ENCODE measurements at places on chromosomes 4 and X.

DNA sequence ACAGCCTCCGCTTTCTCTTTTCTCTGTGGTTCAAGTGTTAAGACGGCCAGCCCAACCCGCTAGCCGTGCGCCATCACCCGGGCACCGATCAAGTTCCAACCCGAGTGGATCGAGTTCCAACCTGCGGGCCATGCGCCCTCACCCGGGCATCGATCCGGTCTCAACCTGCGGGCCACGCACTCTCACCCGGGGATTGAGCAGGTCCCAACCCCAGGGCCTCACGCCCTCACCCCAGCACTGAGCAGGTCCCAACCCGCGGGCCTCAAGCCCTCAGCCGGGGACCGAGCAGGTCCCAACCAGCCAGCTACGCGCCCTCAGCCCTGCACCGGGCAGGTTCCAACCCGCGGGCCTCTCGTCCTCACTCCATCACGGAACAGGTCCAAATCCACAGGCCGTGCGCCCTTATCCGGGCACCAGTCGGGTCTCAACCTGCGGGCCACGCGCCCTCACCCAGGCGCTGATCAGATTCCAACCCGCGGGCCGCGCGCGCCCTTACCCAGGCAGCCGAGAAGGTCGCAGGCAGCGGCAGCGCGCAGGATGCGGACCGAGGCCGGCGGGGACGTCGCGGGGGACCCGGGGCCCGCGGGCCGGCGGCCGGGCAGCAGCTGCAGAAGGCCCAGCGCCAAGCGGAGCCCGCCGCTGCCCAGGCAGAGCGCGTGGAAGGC, 443 bp downstream of the GPR143 start:
- DNase-seq, result no peak

DNA sequence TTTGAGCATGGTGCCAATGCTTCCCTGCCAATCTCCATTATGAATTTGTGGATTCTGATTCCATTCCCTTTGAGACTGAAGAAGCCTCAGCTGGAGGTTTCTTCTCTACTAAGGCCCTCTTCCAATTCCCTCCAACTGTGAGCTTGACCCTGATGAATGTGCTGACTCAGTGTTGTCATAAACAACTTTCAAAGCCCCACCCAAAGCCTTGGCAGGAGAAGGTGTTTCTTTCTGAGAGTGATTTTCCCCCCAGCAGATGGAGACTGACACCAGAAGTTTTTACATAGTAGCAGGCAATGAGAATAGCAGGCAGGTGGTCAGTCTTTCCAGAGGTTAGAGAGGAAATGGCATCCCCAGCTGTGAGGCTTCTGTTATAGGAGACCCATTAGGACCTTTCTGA, 53.1 kb downstream of the OCRL start:
- DNase-seq, result no peak

- DNase-seq, result no peak
Observed at GRCh38 chr4:183670251-183670650, 11.2 kb downstream of the TRAPPC11 start.

DNA sequence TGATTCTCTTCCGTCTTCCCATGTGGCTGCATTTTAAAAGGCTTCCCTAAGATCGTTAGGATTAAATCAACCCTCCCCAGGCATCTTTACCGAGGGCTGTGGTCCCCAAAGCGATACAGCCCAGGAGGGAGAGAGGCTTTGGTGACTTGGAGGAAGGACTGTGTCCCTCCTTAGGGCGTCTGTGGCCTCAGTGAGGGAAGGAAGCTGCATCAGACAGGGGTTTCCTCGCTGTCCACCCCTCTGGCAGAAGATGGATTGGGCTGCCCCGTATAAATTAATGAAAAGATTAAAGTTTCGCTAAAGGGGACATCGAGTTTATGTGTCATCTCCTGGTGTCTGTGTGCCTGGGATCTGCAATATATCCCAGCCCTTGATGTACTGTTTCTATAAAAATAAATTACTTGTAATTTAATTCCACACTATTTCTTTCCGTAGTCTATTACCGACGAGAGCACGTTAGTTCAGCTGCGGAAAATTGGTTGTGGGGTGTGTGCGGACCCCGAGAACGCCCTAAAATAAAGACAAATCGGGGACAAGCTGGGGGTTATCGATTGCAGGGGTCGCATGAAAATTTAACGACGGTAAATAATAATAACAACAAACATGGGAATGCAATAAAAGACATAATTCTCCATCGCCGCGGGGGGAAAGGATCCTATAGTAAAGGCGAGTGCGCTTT, 6.5 kb downstream of the SHOX start:
- DNase-seq, result no peak

- DNase-seq, result no peak
Observed at GRCh38 chr4:151314479-151314878, 10.9 kb downstream of the SH3D19 start.

DNA sequence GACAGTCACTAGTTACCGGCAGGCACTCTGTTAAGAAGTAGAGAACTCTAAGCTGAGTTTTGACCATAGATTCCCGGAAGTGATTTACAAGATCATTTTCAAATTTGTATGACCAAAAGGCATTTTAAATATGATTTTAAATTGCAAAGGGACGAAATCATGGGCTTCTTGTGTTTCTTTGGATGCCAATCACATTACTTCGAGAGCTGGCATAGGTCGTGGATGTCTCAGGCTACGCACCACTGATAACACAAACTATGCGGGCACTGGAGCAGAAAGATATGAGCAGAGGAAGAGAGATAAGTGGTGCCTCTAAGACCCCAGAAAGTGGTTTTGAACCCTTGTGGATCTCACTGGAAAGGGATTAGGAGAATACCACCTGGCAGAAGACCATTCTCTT, 294.2 kb upstream of the FTHL17 start:
- no peak for DNase-seq

GRCh38 chr4:66794390-66795034, 750.8 kb downstream of the CENPC start:
- DNase-seq, result no peak

DNA sequence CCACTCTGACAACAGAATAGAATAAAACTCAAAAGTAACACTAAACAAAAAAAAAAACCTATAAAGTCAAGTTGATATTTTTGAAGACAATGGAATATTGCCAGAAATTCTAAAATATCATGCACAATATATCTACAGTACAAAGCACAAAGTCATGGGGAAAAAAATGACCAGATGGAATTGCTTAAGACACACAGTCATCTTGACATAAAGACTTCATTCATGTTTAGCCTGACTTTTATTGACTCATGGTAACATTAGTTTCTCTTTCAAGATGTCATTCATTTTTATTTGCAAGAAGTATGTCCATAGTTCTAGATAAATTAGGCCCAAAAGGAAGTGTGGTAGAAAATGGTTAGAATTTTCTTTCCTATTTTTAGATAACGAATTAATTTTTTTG, 259.1 kb downstream of the CAMK2D start:
- no peak for DNase-seq

- DNase-seq, result no peak
Observed at GRCh38 chrX:150446151-150446550, 83.0 kb downstream of the MAMLD1 start.

DNA sequence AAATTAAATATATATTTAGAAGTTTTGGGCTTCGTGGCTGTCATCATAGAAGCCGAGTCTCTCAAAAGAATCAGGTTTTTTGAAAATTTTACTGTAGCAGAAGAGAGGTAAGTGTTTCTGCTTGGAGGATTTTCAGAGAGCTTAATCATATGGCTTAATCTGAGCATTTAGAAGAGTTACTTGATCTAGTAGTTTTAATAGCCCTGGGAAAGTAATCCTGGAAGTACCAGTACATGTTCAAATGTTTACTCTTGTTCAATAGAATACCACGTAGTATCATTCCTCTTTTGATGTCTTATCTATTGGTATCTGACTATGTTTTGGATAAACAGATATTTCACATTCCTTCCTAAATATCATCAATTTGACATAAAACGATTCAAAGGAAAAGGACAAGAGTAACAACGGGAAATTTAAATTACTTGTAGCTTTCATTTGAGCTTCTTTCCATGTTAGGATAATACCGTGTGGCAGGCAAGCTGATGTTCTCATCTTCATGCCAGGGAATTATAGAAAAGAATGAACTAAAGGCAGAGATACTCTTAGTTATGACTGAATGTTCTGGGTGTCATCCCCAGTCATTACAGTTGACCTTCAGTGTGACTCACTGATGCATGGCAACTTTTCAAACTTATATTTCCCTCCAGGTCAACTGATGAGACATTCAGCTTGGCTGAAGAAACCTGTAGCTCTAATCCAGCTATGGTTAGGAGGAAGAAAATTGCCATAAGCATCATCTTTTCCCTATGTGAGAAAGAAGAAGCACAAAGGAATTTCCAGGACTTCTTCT, 89.8 kb downstream of the FNIP2 start:
- no peak for DNase-seq

DNA sequence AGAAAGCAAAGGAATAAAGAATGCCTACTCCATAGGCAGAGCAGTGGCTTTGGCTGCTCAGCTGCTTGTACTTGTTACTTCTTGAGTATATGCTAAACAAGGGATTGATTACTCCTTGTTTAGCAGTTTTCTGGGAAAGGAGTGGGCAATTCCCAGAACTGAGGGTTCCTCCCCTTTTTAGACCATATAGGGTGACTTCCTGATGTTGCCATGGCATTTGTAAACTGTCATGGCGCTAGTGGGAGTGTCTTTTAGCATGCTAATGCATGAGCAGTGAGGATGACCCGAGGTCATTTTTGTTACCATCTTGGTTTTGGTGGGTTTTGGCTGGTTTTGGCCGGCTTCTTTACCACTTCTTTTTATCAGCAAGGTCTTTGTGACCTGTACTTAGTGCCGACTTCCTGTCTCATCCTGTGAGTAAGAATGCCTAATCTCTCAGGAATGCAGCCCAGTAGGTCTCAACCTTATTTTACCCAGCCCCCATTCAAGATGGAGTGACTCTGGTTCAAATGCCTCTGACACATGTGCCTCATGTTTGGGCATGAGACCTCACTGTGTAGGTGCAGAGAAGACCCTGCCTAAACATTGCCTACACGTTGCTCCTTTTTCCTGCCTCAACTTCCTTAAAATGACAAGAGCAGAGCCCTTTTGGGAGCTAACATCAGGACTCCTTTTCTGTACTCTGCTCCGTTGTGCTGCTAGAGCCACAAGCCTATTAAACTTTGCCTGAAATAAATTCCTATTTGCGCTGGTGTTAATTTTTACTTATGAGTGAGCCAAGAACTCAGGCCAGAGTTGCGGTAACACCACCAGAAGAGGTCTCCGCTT, 21.0 kb upstream of the UBA6 start:
- DNase-seq, result no peak

All from memory B cell (primary cell).